ENCODE measurements at places on chromosomes 12 and 14.

DNA sequence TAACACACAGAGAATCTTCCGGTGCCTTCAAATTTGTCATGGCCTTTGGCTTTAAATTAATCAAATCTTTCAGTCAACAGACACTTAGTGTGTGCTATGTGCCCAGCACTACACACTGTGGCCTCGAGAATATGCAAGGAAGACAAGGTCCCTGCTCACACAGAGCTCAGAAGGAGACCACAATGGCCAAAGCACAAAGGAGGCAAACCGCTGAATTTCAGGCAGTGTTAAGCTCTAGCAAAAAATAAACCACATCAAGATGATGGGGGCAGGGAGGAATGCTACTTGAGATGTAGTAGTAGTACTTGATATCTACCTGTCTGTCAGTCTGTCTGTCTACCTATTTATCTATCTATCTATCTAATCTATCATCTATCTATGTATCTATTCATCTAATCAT lies 227.9 kb downstream of the TMEM132D start:
- no peak for DNase-seq

- DNase-seq, result no peak
These were observed 102.4 kb downstream of the VCPKMT start for GRCh38 chr14:50013934-50014333.

DNA sequence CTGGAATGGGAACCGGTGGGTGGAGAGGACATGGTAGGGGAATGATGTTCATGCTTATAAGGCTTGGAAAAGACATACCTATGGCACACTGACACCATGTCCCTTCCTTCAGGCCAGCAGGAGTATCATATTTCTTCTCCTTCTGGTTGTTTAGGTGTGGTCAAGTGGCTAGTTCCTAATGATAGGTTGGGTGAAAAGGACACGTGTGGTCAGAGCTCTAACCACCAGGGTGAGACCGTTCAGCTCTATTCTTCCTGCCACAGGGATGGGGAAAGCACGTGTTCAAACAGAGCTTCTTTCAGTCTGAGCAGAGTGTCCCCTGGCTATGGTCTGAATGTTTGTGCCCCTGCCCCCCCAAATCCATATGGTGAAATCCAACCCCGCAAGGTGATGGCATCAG lies 209.1 kb downstream of the PAX9 start:
- no peak for DNase-seq

DNA sequence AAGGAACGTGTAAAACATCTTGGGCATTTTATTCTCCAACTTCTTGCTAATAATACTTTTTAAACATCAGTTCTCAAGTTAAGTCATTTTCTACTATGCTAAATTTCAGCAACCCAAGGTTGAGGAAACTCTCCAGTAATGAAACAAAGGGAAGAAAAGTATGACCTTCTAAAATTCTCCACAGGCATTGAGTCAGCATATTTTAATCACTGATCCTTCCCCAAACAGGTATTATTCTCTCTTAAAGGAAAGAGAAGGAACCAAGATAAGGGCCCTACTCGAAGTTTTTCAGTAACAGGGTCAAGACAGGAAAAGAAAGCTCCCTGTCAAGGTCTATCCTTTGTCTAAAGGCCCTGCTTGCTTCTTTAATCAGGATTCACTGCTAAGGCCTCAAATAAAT lies 3.0 kb downstream of the KICS2 start:
- DNase-seq, result no peak

DNA sequence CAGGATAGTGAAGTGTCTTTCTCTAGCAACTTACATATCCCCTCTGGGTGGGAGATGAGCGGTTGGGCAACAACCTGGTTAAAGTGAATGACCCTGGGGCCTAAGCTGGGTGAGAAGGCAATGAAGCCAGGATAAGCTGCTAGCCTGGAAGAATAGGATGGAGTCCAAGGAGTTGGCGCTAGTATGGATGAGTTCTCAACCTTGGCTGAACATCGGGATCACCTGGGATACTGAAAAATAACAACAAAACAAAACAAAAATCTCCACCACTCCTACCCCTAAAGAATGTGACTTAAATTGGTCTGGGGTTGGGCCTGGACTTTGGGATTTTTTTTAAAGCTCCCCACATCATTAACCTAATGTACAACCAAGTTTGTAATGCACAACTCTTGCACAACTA lies 4.8 kb upstream of the RPS6KA5 start:
- no peak for DNase-seq

GRCh38 chr12:6631549-6631961 lies 4.2 kb downstream of the LPAR5 start:
- no peak for DNase-seq

DNA sequence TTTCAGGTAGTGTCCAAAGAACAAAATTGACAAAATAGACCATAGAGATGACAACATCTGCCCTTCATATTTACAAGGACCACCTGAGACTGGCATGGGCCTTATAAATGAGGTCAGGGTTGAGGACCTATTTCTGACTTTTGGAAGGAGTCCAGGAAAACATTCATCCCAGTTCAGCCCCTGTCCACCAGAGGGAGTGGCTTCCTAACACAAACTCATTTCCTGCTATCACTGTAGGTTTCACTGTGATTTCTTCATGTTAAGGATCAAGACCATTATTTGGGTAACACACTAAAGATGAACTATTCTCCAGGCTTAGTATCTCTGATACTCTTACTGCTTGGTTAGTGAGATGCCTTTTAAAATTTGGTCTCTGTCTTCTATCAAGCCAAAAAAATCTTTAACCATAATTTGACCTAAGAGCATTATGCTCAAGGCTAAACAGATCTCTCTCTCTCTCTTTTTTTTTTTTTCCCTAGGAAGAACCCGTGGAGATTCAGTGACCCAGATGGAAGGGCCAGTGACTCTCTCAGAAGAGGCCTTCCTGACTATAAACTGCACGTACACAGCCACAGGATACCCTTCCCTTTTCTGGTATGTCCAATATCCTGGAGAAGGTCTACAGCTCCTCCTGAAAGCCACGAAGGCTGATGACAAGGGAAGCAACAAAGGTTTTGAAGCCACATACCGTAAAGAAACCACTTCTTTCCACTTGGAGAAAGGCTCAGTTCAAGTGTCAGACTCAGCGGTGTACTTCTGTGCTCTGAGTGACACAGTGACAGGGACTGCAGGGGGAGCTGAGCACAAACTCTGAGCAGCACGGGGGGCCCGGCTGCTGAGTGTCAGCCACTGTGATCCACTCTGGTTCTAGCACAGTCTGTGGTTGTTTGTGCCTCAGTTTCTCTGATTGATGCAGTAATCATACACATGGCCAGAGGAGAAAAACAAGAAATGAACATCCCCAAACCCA lies 267.6 kb upstream of the OR4E1 start:
- DNase-seq, result no peak

GRCh38 chr12:89525305-89525823 lies 483 bp downstream of the POC1B start:
- DNase-seq, result no peak

DNA sequence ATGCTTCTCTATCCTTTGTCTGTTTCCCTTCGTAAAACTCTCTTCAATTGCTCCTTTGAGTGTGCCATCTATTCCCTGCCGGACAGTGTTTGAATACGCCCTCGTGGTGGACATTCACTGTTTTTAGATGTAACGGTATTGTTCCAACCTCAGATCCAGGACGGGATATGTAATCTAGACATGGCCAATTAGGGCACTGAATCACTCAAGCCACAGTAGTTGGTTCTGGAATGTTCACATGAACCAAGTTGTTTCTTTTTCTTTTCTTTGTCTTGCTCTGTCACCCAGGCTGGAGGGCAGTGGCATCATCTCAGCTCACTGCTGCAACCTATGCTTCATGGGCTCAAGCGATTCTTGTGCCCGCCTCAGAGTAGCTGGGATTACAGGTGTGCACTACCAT lies 204.2 kb upstream of the PLXNC1 start:
- DNase-seq, result no peak

- no peak for DNase-seq
These were observed 31.9 kb downstream of the CACNA2D4 start for GRCh38 chr12:1886396-1887008.

DNA sequence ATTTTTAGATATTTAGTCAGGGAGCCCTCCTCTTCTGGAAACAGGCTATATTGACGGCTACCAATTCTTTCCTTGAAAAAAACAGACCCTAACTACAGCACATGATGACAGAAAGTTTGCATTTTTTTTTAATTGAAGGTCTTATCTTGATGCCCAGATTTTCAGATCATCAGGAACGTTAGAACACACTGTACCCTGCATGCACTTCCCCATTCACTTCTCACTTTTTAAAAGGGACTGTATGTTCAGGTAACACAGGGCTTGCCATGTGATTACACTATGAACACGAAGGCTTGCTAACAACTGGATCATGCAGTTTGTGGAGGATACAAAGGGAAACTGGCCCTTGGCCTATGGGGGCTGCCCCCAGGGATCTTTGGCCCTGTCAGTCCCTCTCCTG lies 92.6 kb downstream of the RPS29 start:
- DNase-seq, result no peak

DNA sequence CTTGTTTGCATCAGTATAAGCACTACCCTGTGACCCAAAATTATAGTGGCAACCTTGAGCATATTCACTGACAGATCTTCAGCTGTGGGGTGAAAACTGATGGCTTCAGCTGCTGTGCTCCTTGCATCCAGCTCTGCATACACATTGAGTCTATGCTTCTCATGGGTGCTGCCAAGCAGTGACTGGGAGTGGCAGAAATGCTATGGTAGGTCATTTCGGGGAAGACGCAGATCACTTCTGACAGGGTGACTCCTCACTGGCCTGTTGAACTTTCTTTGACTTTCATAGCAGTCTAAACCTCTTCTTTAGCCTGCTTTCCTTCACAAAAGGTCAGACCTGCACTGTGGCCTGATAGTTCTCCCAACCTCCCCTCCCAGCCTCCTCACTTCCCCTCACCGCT lies 5.6 kb upstream of the ALDH1L2 start:
- no peak for DNase-seq

DNA sequence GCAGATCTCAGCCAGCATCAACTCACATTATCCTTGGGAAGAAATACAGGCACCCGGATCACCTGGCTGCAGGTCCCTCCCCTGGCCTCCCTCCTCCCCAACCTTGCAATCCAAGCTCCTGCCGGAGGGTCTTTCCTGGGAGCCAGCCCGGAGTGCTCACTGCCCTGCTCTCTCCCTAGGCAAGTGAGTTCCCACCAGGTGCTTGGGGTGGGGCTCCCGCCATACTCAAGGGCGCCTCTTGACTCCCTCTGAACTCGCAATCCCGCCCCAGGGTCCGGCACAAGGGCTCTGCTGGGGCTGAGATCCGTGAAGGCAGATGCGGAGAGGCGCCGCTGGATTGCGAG lies 1.2 kb upstream of the CEP170B start:
- DNase-seq, result no peak

DNA sequence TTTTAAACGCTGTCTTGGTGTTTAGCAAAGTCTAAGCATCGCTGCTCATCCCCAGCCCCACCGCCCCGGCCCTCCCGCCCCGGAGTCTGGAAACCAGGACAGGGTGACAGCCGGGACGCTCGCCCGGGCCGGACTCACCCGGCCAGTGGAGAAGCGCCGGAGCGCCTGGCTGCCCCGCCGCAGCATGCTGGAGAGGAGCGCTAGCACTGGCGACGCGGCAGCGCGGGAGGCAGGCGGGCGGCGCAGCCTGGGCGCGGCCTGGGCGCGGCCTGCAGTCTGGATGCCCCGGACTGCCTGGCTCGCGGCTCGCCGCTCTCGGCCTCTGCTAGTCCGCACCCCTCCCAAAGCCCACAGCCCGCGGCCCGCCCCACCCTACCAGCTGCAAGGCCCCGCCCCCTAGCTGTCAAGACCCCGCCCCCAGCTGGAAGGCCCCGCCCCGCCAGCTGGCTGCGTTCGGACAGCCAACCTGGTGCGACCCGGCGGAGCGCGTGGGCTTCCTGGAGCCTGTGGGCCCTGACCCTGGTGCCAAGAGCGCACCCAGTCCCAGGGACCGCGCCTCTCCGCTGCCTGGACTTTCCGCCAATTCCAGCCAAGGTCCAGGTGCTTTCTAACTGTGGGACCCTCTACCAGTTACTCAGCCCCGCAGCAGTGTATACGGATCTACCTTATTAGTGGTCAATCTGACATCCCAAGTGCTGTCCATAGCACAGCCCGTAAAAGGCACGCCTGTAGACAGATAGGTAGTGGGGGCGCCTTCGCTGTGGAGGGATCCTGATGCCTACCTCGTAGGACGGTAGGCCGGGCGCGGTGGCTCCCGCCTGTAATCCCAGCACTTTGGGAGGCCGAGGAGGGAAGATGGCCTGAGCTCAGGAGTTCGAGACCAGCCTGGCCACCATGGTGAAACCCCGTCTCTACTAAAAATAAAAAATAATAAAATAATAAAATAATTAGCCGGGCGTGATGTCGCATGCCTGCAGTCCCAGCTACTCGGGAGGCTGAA lies at the start of gene ALDH1L2:
TSS of gene ALDH1L2 (minus strand) at position 208 of the 1,000 bp plus-strand sequence. CDS start at position 186, 22 bp downstream.
- no peak for DNase-seq

DNA sequence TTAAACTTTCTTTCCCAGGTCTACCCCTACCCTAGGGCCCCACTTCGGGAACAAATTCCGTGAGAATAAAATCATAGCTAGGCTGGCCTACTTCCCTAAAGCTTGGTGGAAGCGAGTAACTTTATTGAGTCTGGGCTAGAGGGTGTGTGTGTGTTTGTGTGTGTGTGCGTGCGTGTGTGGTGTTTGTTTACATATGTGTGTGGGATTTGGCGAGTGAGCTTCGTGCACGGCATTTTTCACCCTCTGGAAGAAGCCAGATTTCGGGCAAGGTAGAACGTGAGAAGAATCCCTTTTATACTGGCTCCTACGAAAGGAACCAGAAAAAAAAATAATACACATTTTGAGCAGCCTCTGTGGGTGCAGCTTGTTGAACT lies 7.5 kb upstream of the LHX5 start:
- no peak for DNase-seq

- DNase-seq, result no peak
These were observed 38.0 kb downstream of the CHST11 start for GRCh38 chr12:104494793-104495158.

GRCh38 chr12:116196752-116197718 lies 80.5 kb downstream of the MED13L start:
- DNase-seq, result no peak

- no peak for DNase-seq
These were observed 151.1 kb upstream of the PKP2 start for GRCh38 chr12:33047666-33048065.

DNA sequence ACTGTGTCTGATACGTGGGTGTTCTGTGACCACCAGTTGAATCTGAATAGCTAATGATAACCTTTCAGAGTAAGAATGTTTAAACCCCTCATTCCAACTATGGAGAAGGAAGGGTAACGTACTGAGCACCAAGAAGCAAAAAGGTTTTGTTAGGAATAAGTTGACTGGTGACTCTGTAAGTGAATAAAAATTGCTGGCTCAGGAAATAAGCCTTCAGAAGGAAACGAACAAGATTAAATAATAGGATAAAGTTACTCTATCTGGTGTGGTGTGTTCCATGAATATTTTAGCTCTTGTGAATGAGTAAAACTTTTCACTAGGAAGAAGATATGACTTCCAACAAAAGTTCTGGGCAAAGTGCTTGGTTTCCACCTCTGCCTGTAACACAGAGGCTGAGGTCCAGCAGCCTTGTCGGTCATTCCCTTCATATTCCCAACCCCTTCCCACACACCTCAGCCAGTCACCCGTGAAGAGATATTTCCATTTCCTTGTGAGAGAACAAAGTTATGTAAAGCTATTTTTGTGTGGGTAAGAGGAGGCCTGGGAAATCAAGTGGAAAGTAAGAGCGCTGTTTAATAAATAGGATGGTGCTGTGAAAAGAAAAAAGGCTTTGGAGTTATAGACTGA lies 47.1 kb downstream of the ARF6 start:
- DNase-seq, result no peak

GRCh38 chr12:13817131-13817530 lies 164.3 kb downstream of the GRIN2B start:
- no peak for DNase-seq

Measured in GM12864 (cell line).